ENCODE measurements at places on chromosomes 4 and X.

DNA sequence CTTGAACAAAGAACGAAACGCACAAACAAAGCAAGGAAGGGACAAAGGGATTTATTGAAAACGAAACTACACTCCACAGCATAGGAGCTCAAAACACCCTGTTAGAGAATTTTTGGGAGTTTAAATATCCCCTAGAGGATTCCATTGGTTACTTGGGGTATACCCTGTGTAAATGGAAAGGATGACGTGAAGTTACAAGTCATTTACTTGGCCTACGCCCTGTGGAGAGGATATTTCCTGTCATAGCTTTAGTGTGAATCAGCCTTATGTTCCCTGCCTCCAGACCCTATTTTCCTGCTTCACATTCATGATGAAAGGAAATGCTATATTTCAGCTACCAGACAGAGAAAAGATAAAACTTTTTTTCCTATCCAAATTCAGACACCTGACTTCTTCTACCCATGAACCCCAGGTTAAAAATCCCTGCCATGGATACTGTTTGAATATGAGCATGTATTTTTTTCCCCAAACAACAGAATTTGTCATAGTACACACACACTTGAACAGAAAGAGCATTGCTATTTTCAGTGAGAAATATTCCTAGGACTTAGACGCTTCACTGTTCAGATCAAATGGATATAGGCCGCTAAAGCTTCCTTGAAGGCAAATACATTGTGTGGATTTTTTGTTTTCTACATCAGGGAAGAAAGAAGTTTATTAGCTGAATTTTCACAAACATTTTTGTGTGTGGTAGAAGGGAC is 20.4 kb downstream of the PIN4 start:
- DNase-seq: no peak

- DNase-seq: no peak
Measured at GRCh38 chrX:52265713-52266112, 81.0 kb downstream of the MAGED4 start.

GRCh38 chrX:3994315-3994714 is 280.9 kb upstream of the PRKX start:
- no peak for DNase-seq

- DNase-seq: no peak
Measured at GRCh38 chrX:155211208-155211607, 5.1 kb upstream of the VBP1 start.

DNA sequence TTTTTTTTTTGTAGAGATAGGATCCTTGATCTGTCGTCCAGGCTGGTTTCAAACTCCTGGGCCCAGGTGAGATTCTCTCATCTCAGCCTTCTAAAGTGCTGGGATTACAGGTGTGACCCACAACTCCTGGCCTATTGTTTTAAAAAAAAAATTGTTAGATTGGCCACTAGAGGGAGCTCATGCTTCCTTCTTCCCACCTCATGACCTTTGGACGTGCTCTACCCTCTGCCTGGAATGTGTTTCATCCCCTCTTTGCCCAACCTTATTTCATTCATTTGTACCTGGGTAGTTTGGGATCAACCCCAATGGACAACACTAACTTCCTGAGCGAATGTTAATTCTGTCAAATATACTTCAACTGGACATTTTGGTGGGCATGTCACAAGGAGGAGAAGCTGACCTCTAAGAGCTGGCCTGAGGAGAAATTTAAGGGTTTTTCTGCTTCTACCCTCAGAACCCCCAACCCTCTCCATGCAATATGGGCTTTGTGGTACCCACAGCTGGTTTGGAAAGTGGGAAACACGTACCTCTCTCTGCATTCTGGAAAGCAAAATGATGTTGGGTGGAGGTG is 6.4 kb downstream of the PPEF2 start:
- DNase-seq: peak; percentile 45

DNA sequence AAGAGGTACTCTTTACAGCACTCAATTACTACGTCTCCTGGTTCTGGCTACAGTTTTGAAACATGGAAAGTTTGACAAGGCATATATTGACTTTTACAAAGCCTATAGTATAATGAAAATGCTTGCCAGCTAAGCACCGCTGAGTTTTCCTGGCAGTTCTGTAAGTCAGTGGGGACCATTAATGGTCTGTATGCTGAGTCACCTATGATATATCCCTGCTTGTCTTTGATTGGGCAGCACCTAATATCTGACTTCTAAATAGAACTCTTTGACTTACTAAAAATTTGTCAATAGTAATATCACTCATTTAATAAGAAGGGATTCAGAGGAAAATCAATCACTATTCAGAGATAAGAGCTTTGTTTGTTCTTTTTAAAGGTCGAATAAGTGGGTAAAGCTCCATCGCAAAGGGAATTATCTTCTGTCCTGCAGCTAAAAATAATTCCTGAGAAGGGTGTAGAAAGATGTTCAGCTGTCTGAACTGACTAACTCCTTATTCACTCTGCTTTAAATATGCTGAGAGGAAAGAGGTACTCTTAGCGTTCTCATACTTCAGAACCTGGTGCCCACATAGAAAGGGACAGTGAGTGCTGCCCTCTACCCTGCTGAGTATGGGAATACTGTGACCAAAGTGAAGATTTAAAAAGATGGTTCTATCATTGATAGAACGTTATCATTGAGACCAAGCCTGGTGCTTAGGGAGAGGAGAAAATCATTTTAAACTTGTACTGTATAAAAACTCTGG is 959 bp downstream of the SMPX start:
- no peak for DNase-seq

DNA sequence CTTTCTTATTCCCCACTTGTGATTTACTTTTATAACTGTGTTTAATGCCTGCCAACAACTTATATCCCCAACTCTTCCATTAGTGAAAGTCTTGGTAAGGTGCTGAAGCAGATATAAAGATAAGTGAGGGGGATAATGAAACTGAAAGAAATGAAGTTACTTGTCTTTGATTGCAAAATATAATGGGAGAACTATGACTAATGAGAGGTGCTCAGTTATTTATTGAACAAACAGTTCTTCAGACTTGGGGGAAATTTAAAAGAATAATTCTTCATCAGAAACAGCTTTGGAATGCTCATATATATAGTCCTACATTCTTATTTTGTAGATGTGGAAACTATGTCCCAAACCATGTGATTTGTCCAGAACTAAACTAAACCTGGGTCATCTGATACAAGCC is 213.5 kb downstream of the TEX13A start:
- no peak for DNase-seq

DNA sequence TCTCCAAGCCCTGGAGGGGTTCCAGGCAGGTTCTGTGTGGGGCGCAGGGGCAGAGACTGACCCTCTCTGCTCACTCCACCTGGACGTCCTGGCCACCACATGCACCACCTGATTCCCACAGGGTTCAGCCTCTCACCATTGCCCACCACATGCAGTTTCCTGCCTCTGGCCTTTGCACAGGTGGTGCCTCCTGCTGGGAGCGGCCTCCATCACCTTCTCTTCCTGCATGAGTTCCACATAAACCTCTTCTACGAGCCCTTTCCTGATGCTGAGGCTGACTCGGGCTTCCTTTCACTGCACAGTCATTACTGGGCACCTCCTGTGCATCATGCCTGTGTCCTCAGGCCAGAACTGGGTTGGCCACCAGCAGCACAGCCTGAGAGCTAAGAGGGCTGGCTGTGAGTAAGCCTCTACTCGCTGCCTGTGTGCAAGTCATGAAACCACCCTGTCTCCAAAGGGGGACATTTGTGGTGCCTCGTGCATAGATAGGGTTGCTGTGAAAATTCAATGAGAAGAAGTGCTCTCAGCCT is 19.9 kb downstream of the MAN2B2 start:
- DNase-seq: no peak

DNA sequence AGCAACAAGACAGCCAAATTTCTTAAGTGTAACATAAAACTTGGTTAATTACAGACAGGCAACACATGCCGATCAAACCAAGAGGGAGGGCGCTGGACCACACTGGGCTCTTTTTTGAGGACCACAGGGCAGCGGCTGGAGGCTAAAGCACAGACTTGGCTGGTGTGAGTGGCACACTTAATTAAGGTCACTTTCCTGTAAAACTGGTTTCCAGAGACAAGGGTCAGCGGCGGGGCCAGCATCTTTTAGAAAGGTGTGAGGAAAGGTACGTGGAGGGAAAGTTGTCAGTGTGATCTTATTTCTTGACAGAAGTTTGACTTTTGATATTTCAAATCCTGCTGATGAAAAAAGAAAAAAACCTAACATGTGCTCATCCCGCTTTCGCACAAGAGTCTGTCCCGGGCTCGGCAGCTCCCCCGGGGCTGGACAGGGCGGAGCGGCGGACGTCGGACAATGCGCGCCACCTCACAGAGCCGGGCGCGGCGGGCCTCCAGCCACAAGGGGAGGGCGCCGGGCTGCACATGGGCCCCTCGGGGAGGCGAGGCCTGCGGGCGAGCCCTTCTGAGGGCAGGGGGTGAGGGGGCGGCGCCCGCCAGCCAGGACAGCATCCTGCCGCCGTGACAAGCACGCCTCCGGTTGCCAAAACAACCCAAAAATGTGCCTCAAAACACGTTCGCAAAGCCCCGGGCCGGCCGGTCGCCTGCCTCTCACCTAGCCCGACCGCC is 660 bp upstream of the HSPA4L start:
- DNase-seq: no peak

DNA sequence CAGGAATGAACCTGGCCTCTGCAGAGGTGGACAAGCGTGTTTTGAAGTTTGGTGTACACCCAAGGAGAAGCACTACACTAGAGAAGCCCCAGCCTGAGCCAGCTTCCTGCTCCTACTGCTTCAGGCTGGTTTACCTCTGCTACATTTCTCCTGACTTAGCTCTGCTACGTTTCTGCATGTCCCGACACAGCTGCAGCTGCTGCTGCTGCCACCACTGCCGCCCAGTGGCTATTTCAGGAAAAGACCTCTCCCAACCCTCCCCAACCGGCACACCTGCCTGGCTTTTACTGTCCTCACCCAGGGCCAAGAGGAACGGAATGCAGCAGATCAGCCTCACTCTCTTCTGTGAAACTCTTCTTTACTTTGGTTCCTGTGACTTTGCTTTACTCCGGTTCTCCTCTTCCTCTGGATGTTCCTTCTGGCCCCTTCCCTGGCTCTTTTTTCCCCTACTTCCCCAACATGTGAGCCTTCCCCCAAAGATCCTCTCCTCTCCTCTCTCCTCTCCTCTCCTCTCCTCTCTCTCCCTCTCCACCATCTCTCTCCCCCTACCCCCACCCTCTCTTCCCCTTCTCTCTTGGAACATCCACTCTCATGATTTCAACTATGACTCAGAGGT is 3.1 kb upstream of the P2RY4 start:
- DNase-seq: peak; percentile 4

DNA sequence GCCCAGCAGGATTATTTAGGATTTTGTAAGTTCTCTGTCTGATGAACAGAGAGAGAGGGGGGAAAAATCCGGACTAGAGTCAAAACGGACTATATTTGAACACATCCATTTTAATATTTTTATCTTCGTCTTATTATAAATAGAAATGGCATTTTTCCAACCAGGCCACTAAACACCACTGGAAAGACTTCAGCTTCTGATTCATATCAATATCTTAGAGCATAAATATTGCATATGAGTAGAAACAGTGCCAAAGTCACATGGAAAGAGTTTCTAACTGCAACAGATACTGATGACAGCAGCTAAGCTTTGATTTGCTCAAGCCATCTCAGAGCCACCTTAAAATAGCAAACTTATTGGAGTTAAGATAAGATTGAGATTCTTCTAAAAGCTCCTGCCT is 456 bp downstream of the PPARGC1A start:
- DNase-seq: no peak

GRCh38 chrX:71251466-71251973 is 2.4 kb downstream of the ZMYM3 start:
- DNase-seq: no peak

DNA sequence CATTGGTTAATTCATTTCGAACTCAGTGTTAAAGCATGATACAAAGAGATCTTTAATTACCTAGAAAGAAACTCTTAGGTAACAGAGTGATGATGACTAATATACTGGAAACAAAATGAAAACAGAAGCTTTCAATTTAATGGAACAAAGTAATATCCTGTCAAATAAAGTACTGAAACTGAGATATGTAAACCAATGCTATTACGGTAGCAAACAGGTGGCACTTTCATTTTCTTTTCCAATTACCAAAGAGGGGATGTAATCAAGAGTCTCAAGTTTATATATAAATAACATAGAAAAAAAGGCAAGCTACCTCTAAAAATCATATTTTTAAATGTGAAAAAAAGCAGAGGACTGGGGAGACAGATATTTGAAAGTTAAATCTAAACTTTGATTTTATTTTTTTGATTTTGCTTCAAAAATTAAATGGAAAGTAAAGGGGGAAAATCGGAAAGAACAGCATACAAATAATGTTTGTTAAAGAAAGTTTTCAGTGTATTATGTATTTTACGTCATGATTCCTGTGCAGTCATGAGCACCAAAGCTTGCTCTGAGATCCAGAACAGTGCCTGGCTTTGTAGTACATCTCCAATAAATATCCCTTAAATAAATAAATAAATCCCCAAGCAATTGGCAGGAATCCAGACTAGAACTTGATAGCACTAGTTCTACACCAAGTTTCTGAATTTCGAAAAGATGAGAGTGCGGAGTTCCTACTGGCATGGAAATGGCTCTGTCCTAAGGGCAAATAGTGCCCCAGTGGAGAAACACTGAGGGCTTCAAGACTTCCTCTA is 25.0 kb upstream of the RAPGEF2 start:
- peak; percentile 28 for DNase-seq

- DNase-seq: no peak
Measured at GRCh38 chr4:101307899-101308298, 39.4 kb downstream of the PPP3CA start.
